ENCODE measurements at places on chromosomes 4 and X. TPM values are rescaled to one million over a fixed set of nuclear protein-coding genes. Genes with fewer than 3 reads are reported as not detected.

DNA sequence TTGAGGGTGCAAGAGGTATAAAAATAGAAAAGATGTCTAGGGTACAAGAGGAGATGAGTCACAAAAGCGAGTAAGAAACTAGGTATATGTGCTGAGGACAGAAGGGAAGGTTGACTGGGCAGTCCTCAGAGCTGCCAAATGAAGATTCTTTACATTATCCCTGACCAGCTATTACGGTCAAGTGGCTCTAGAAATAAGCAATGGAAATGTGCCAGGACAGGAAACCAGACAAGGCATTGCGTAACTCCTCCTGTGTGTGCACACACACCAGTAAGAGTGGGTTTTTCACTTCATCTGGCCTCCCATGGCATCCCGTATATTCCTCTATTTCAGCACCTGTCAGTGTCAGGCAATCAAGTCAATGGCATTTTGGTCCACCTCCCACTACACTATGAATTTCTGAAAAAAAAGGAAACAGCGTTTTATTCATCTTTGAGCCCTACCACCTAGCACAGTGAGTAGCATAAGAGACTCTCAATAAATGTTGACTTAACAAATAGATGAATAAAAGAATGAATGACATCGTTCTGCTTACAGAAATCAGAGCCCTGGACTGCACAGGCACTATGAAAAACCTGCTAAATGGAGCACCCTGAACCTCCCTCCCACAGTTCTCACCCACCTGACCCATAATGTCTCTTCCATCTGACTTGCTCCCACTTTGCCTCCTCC is 62.6 kb upstream of the KLF3 start:
- DNase-seq, result no peak

DNA sequence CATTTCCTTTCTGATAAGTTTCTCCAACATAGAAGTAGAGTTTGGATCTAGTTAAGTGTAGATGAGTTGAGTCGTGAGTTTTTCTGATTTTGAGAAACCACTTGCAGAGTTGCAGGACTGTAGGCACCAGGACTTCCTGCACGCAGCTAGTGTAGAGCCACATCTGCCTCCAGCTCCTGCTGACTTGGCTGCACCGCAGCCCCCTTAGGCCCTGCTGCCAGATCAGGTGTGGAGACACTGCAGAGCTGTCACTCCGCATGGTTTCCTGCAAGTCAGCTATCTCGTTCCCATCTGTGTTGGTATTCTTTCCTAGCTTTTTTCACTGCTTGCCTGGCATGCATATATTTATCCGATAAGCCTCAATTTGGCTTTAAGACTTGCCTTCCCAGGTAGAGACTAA is 48.9 kb downstream of the PCDH7 start:
- no peak for DNase-seq

DCAF8L2 gene
- total RNA-seq, result not detected

DRD5 gene
- not detected for total RNA-seq

DGAT2L6 gene
- total RNA-seq, result not detected

ZDHHC15 gene
- total RNA-seq, result 0.22 TPM

TMEM150C gene
- not detected for total RNA-seq

DNA sequence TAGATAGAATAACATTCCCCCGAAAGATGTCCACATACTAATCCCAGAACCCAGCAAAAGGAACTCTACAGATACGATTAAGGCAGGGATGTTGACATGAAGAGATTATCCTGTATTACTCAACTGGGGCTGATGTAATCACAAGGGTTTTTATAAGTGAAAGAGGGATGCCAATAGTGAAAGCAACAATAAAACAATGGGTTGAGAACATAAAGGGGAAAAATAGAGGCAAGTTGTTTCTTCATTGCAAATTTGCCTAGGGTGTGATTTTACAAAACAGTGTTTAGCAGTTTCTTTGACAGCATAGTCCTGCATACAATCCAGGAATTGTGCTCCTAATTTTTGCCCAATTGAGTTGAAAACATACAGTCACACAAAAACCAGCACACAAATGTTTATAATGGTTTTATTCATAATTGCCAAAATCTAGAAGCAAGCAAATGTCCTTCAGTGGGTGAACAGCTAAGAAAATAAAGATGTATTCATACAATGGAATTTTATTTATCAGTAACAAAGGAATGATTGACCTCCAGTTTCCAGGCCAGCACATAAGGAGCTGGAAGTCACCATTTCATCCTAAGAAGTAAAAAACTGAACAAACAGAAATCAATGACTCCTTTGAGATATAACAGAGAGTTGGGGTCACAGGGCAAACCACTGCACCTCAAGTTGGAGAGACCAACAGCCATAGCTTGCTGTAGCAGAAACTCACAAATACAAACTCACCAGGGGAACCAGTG is 107.2 kb downstream of the CENPC start:
- no peak for DNase-seq

- peak; percentile 12 for DNase-seq
Measured at GRCh38 chrX:86002076-86002896, 45.1 kb downstream of the CHM start.

TLR10 gene
- total RNA-seq, result 0.05 TPM

DNA sequence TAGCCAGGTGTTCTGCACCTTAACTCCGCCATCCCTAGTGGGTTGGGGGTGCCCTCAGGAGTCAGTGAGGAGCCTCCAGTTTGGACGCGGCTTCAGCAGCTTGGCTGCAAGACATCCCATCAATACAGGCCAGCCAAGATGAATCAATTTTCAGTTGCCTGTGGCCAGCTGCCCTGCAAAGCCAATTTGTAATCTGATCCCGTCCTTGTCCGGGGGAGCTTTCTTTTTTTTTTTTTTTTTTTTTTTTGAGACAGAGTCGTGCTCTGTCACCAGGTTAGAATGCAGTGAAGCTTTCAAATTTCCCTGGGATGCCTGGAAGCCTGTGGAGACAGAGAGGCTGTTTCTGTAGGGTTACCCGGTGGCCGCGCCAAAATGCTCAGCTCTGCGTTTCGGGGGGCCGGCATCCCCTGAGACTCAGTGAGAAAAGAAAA is 192.5 kb downstream of the ASMT start:
- DNase-seq, result no peak

DNA sequence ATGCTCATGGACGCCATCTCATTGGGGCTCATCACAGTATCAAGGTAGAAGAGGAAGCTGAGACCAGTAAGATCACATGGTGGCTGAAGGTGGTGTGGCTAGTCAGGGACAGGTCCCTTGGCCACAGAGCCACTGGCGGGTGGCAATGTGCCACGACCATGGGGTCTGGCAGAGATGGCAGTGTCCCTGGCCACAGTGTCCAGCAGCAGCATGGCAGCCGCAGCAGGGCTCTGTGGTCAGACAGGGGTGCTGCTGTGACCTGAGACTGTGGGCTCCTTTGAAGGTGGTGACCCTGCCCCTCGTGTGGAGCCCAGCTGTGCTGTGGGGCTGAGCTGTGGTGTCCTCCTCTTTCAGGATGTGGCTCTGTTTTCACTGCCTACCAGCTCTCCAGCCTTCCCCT is 2.2 kb upstream of the DOK7 start:
- no peak for DNase-seq

DNA sequence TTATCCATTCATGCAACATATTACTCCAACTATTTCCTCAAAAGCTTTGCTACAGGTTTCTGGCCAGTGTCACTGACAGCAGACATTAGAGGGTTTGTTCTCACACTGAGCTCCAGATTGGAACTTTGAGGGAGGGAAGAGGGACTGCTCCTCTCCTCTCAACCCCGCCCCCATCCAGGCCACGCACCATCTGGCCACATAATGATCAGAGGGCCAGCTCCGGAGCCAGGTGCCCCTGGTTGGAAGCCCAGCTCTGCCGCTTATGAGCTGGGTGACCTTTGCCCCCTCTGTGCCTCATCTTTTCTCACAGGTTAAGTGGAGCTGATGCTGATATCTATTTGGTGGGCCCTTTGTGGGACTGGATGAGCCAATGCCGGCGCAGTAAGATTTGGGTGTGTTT is 55.8 kb downstream of the C4orf50 start:
- no peak for DNase-seq

DNA sequence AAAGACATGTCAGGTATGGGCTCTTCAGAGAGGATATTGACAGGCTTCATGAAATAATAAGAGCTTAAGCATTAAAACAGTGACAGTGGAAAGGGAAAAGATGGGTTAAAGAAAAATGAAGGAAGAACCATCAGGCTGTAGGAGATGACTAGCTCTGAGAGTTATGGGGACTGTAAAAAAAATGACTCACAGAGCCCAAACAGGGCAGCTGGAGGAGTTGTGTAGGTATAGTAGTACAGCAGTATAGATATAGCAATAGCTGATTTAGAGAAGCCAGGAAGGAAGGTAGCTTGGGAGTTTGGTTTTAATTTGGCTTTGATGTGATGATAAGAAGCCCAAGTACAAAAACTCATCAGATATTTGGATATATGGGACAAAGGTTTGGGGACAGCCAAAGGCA is 66.6 kb downstream of the FREM3 start:
- DNase-seq, result no peak

DNA sequence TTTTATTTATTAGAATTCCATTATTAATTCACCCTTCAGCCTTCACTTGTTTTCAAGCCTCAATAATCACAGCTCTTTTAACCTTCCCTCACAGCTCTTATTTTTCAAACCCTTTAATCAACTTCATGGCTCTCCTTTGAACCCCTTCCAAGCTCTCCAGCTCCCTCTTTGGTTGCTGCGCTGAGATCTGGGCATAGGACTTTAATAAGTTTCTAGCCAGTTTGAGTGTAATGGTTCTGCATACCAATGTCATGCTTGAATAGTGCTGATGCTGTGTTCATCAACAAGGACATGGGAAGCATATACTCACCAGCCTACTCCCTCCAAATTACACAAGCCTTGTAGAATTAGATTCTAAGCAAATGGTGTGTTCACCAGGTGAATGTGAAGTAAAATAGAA is 3.5 kb upstream of the RNF212 start:
- no peak for DNase-seq

DNA sequence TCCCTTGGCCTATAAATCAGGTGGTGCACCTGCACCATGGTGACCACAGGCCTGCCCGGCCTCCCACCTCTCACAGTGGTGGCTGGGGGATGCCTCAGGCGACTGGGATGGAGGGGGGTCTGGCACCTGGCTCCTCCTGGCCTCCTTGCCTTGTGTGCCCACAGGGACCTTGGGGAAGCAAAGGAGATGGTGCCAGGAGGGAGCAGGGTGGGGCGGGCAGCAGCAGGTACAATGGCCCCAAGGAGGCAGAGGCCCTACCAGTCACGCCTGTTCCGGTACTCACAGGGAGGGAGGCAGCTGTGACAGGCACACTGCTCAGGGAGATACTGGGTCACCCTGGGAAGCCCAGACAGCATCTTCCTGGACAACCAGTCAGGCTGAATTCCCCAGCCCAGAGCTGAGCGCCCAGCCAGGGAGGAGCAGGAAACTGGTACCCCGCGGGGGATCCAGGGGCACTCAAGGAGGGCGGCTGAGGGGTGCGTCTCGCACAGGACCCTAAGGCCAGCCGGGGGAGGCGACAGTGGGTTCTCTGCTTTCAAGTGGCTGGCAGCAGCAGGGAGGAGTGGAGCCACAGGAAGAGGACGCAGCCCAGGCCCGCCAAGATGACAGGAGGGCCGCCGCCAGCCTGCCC is 1.2 kb upstream of the TREX2 start:
- DNase-seq, result no peak

DNA sequence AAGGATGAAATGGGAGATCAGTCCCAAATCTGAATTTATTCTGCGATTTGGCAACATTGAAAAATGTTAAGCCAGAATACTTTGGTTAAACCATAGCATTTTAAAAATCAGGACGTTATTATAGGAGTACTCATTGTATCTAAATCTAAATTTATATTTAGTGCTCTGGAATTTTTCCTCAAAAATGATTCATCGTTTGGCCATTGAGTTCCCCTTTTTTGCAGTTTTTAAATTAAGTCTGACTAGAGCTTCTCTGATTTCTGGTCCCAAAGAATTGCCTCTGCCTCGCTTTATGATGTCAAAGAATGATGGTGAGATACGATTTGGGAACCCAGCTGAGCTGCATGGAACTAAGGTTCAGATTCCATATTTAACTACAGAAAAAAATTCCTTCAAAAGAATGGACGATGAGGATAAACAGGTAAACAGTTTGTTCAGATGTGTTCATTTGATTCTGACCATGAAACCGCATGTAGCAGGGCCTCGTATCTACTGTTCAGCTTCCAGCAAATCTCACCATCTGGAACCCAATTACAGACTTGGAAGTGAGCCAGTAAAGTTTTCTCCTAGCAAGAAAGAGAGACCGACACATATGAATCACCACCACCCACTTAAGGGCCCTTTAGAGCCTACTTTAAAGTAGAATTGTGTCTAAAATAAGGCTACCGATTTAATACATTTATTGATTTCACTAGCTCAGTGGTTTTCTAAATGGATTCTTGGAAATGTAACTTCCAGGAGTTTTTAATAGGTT is 75.6 kb downstream of the REPS2 start:
- DNase-seq, result no peak

GRCh38 chr4:48790561-48790960 is 10.5 kb upstream of the FRYL start:
- no peak for DNase-seq

DNA sequence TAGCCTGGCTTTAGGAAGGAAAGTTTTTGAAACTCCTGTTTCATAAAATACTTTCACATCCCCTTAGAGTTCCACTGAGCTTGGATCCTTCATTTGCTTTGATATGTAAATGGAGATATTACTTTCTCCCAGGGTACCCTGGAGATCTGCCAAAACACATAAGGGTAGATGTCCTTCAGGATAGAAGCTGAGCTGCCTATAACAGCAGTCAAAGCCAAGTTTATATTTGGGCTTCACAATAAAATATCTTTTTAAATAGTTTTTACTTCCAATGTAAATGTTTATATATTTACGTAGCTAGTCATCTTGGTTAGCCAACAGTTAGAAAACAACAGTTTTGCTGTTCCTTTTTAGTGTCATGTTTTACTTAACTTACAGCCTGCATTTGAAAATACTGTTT is 742.3 kb upstream of the POU3F4 start:
- DNase-seq, result no peak

GRCh38 chrX:107465932-107466620 is 16.6 kb downstream of the FRMPD3 start:
- DNase-seq, result no peak

GRCh38 chrX:72358313-72358712 is 52.6 kb upstream of the CITED1 start:
- no peak for DNase-seq

GRCh38 chr4:31104577-31104976 is 384.4 kb downstream of the PCDH7 start:
- no peak for DNase-seq
